ENCODE measurements at places on chromosomes 6 and 20.

DNA sequence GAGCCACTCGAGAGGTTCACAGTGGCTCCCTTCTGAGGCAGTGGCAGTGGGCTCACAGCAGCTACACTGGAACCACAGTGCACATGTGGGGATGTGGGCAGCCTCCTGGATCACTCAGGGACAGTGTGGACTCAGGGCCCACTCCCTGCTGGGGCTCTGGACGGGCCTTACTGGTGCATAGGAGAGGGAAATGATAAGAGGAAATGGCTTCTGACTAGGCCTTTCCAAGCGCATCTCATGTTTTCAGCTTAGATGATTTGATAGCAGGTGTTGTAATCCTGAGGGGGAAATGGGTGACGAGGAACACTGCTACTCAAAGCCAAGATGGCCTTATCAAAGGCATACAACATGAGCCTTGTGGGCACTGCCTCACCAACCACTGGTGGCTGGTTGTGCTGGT lies 44.0 kb downstream of the PANK2 start:
- no peak for DNase-seq

DNA sequence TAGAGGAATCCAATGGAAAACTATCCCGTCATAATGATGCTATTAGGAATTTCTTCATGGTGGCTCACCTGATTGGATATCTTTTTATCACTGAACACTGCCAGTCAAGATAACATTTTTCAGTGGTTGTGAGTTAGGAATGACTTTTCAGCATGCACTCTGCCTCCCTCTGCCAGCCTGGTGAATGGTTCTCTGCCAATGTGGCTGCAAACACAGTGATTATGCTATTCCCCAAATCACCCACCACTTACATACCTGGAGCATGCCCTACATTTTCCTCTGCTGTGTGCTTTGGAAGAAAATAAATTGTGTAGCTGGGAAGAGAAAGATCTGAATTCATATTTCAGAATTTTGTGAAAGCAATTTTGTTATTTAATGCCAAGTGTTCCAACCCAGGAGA lies 102.6 kb upstream of the LAMP5 start:
- DNase-seq, result no peak

DNA sequence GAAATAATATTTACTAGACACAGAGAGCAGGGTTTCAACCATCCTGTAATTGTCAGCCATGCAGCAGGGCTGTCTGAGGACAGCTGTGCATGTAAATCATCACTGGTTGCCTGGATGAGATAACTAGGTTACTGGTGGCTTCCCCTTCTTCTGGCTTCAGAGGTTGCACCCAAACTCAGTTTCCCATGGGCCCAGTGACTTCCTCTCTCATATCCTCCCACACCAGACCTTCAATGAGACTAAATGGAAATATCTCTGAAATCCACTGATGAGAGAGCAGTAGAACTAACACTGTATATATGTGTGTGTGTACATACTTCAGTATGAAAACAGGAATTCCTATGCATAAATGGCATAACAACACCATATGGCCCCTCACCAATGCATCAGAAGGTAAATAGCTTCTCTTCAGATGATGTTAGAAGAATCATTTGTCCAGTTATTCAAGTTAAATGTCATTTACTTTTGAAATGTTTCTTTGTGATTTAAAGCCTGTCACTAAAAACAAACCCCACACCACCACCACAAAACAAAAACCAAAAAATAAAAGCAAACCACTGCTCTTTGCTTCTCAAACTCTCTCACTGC lies 51.0 kb upstream of the IL20RA start:
- DNase-seq, result no peak

- peak; percentile 85 for DNase-seq
Measured at GRCh38 chr20:57361517-57361916, 10.5 kb downstream of the RAE1 start.

- peak; percentile 75 for DNase-seq
Measured at GRCh38 chr20:7859356-7859802, 80.9 kb downstream of the HAO1 start.

- no peak for DNase-seq
Measured at GRCh38 chr6:168134560-168135201, 55.7 kb upstream of the FRMD1 start.

- peak; percentile 18 for DNase-seq
Measured at GRCh38 chr20:7770578-7770977, 169.7 kb downstream of the HAO1 start.

GRCh38 chr6:132132924-132133639 lies 181.9 kb upstream of the CCN2 start:
- peak; percentile 69 for DNase-seq

DNA sequence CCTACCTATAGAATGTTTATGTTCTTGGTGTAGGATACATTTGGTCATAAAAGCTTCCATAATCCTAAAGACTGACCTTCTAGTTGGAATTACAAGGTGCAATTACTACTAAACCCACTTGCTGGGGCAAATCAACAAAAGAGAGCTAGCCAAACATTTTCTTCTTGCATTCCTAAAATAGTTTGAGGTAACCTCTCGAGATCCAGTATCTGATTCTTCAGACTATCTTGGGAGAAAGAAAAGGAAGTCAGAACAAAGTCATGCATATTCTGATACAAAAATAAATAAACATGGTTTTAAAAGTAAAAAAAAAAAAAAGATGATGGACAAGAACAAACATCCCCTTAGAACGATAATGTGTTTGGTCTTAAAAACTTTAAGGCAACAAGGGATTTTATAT lies 294.2 kb upstream of the RSPO3 start:
- peak; percentile 44 for DNase-seq

DNA sequence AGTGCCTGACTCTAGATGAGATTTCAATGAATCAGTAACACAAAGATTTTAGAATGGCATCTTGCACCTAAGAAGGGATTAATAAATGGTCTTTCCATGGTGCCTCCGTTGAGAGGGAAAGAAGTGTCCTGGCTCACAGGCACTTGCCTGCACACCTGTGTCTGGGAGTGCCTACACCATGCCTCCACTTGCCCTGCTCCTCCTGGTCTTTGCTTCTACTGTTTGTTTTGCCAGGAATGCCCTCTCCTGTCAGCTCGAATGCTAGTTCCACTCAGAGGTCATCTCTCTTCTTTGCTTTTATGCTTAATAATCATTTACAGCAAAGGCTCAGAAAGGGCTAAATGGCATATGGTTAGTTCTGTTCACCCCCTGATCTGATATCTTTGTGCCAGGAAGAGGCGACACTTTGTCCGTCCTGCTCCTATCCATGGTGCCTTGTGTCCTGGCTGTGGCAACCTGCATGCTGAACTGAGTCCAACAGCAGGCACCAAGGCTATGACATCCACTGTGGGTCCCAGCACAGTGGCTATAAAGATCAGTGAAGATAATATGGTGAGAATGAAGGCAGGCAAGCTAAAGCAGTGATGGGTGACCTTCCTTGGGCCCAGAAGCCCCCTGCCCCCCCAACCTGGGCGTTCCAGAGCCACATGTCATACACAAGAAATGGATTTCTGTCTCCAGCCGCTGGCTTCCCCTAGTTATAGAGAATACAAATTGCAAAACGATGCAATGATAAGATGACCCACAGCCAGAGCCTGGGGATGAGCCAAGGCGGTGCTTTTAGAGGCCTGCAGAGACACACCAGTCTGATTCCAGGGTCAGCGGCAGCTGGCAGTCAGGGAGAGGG lies 1.4 kb downstream of the C6orf132 start:
- DNase-seq, result no peak

GRCh38 chr20:6490849-6491248 lies 276.6 kb upstream of the BMP2 start:
- no peak for DNase-seq

GRCh38 chr20:16111852-16112412 lies 461.3 kb downstream of the KIF16B start:
- DNase-seq, result no peak

DNA sequence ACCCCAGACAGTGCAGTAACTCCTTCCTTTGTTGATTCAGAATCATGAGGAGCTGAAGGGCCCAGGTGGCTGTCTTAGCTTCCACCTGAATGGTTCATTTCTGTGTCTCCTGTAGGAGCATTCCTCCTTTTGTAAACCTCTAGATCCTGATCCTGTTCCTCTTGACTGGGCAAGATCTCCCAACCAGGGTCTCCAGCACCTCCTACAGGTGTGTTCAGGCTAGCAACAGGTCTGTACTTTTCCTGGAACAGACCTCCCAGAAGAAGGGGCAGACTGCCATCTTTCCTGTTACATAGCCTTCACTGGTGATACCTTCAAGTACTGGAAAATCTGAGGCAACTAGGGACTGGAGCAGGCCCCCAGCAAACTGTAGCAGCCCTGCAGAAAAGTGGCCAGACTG lies 35.2 kb downstream of the HLA-B start:
- no peak for DNase-seq

- peak; percentile 22 for DNase-seq
Measured at GRCh38 chr6:45741437-45742171, 274.1 kb downstream of the CLIC5 start.

- DNase-seq, result no peak
Measured at GRCh38 chr6:7703148-7703680, 22.7 kb upstream of the BMP6 start.
